ENCODE measurements at places on chromosomes 16 and 17.
A peak's percentile ranks its signal among the peaks of the same experiment; 100 is the strongest.

DNA sequence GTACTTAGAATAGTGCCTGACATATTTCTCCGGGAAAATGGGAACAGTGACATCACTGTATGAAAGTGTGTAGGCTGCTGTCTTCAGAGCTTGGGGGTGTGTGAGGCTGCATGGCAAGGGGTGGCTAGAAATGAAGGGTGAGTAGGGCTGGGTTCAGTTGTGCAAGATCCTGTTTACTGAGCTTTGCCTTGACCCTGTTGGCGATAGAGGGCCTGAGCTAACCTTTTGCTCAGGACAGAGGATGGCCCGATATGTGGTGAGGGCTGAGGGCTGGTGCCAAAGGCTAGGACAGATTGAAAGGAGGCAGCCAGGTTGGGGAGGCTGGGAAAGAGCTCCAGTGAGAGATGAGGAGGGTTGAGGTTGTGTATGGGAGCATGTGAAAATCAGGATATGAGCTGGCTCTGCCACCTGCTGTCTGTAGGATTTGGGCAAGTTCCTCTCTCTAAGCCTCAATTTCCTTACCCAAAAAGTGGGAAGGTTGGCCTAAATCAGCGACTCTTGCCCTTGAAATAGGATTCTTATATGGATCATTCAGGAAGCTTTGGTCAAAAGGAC is 6.0 kb upstream of the CCL1 start:
- no peak for DNase-seq

DNA sequence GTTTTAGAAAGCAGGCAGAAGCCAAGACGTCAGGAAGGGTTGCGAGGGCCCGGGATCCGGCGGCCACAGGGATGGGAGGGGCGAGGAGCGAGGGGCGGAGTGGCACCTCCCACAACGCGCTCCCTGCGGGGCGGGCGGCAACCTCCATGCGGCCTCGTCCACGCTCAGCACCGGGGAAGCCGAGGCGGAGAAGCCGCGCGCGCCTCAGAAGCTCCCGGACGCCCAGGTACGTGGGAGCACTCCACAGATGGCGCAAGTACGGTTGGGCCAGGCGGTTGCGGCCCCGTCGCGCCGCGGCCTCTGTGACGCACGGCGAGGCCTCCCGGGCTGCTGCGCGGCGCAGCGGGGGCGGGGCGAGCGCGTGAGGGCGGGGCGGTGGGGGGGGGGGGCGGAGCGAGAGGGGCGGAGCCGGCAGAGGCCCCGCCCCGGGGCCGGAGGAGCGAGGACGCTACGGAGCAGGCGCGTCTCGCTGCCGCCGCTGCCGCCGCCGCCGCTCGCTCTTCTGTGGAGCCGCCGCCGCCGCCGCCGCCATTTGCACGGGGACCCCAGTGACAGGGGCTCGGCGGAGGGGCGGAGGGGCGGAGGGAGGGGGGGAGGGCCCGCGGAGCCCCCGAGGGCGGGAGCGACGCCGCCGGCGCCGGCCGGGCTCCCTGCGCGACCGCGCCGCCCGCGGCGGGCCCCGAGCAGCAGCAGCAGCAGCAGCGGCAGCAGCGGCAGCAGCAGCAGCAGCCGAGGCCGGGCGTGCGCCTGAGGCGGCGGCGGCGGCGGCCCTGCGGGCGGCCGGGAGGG is at the start of gene TENT4B:
TENT4B (plus strand) TSS at position 500 of the 789 bp plus-strand sequence. CDS start 316 bp downstream, outside the sequence.
- DNase-seq = peak; percentile 80

GRCh38 chr16:86027373-86028126 is 128.6 kb downstream of the IRF8 start:
- no peak for DNase-seq

- DNase-seq = no peak
Measured at GRCh38 chr17:62786646-62787045, 21.5 kb downstream of the MARCHF10 start.

- no peak for DNase-seq
Measured at GRCh38 chr17:77887464-77888241, 70.8 kb upstream of the TNRC6C start.

DNA sequence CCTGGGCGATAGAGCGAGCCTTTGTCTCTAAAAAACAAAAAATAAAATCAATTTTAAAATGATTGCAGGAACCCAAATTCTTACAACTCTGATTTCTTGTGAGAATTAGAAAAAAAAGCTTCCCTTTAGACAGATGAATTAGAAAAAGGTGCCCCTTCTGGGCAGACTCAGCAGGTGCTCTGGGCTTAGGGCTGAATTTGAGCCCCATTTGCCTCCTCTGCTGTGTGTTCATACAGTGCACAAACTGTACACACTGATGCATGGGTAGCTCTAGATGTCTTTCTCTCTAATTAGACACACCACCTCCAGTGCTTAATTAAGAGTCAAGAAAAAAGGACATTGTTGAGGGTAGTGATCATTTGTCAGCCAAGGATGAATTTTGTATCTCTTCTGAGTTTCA is 38.5 kb upstream of the NOL11 start:
- no peak for DNase-seq

DNA sequence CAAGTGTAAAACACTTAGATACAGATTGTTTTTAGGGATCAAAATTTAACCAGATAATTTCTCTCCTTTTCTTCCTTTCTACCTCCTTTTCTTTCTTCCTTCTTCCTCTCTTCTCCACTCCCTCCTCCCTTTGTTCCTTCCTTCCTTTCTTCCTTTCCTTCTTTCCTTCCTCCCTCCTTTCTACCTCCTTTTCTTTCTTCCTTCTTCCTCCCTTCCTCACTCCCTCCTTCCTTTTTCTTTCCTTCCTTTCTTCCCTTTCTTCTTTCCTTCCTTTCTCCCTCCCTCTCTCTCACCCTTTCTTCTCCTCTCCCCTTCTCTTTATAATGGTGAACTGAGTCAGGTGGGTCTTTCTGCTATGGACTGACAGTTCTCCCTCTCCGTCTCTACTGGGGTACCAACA is 397.5 kb upstream of the CDH11 start:
- no peak for DNase-seq

GRCh38 chr16:11334831-11335404 is 10.3 kb upstream of the RMI2 start:
- DNase-seq = no peak

GRCh38 chr16:69244336-69244735 is 57.4 kb downstream of the SNTB2 start:
- DNase-seq = no peak

DNA sequence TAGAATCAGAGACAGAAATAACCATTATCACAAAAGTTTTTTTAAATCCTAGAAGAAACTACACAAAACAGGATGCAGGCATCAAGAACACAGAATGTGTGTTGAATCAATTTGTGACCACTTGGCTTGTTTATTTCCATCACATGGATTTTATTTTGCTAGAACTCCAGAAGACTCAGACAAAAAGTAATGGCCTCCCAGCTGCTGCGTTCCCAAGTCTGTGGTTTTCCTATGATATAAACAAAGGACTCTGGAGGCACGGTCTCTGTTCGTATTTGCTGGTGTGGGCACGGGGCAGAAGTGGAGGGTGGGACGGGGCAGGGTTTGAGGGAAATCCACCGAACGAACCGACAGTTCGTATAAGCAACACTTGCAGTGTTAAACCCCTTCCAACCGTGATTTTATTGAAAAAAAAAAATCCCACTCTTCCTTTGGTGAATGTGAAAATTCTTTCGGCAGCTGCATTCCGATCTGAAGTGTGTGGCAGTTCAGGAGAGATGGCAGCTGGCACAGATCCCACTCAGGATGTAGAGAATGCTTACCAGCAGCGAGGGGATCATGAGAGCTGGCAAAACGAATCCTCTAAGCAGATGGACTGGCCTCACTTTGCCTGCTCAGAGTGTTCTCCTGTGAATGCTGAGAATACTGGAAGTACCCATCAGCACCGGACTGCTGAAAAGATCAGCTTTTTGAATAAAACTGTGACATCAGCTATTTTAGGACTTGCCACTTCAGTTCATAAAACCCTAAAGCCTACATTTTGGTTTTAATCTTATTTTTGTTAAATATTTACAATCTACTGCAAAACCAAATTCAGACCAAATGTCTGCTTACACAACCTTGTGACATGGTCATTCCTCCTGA is 165.2 kb downstream of the VPS53 start:
- no peak for DNase-seq

GRCh38 chr17:73902416-73903181 is 258.4 kb upstream of the SDK2 start:
- DNase-seq = no peak

- no peak for DNase-seq
Measured at GRCh38 chr17:71878998-71879397, 241.8 kb upstream of the SOX9 start.

GRCh38 chr17:19769946-19770652 is 22.0 kb upstream of the ALDH3A1 start:
- no peak for DNase-seq

DNA sequence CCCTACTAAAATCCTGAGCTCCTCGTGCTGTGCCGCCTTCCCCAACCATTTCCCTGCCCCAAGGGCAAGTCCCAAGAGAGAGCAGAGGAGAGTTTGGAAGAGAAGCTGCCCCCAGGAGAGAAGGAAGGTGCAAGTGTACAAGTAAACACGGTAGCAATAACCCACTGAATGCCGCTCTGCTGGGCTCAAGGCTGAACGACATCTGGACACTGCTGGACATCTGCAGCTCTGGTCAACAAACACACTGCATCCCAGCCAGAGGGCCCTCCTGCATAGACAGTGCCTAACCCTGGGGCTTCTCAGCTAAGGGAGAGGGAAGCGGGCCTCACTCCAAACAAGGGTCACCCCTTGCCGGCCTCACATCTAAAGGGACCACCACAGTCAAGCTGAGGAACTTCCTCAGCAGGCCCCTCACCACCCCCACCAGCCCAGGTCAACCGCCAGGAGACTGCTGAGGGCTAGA is 12.7 kb downstream of the JUP start:
- DNase-seq = no peak

DNA sequence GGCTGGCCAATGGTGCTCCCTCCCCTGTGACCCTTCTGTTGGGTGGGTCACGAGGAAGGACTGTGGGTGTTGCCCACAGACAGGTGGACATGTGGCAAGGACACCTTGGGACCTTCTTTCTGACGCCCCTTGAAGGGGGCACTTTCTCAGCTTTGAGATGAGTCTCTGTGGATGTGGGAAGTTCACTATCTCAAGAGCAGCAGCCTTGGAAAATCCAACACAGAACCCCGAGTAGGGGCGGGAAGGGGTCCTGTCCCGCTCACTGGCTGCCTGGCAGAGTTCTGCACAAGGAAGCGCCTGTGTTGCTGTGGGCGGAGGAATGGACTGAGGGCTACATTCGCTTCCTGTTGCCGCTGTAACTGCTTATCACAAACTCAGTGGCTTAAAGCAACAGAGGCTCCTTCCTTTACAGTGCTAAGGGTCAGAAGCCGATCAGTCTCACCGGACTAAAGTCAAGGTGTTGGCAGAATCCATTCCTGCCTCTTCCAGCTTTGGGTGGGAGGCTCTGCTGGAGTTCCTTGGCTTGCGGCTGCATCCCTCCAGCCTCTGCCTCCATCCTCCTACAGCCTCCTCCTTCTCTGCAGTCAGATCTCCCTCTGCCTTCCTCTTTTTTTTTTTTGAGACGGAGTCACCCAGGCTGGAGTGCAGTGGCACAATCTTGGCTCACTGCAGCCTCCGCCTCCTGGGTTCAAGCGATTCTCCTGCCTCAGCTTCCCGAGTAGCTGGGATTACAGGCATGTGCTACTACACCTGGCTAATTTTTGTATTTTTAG is 305.2 kb downstream of the SEC14L1 start:
- no peak for DNase-seq

DNA sequence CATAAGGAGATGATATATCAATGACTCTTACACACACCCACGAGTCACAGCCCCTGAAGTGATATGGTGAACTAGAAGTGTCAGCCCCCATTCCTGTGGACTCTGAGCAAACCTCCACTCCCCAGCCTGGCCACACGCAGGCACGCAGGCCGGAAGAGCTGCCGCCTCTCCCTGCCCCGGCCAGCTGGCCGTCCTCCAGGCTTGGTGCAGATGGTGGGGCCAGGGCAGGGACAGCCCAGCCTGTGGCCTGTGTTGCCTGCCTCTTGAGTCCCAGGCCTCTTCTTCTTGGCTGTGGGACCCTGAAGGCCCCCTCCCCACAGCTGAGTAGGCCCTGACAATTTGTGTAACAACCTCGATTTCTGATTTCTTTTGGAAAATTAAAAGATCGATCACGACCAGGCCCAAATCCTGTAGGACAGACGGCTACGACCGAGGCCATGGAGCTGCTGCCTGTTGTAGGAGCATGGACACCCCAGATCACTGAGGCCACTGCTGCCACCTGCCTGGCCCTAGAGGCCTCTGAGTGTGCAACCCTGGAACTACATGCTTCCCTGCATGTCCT is 10.0 kb upstream of the MPRIP start:
- DNase-seq = no peak

DNA sequence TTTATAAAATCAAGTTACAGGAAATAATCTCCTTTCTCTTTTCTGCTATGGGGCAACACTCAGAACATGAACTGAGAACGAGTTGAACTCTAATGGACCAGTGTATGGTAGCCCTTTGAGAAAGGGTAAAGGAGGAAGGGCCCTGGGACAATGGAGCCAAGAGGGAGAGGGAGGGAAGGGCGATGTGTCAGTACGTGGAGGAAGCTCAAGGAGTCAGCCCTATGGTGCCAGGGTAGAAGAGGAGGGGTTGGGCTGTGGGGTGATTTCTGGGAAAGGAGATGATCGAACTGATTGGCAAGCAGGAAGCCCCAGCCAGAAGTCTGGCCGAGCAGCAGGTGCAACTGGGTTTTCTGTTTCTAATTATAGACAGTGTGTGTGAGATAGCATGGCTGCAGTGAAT is 4.3 kb upstream of the WIPI1 start:
- DNase-seq = no peak

- no peak for DNase-seq
Measured at GRCh38 chr17:50055055-50055425, 870 bp upstream of the ITGA3 start.
